ENCODE measurements at places on chromosomes 2 and 18.

DNA sequence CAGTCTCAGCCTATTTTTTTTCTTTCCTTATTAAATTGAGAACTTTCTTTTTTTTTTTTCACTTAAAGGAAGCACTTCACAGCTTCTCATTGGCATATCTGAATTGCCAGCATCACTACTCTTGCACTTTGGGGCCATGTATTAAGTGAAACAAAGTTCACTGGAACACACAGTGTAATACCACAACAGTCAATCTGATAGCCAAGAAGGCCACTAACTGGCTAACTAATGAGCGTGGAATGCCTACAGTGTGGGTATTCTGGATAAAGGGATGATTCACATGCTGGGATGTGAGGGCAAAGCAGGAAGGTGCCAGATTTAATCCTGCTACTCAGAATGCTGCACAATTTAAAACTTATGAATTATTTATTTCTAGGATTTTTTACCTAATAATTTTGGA lies 11.7 kb upstream of the C18orf63 start:
- no peak for DNase-seq

GRCh38 chr2:171741189-171741588 lies 53.9 kb downstream of the DYNC1I2 start:
- peak; percentile 20 for DNase-seq

- no peak for DNase-seq
Measured at GRCh38 chr18:55506074-55506473, 81.9 kb downstream of the TCF4 start.

GRCh38 chr2:70513738-70514137 lies 39.9 kb downstream of the TGFA start:
- DNase-seq = no peak

DNA sequence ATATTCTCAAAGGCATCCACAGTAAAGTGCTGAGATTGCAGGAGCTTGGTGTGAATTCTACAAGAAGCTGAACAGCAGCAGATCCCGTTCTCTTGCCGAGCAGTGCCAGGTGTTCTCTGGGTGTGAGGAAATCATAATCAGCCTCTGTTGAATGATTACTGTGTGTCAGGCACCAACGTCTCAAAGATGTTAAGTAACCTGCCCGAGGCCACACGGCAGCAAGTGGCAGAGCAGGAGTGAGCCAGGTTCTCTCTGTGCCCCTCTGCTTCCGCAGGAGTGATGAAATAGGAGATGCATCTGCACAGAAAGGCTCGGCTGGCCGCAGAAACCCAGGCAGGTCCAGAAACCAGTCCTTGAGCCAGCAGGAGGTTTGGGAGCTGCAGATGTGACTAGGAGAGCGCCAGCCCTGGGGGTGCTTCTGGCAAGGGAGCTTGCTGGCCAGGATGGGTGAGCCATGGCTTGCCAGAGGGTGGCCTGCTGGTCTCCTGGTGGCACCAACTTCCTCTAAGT lies 68.4 kb downstream of the COPS7B start:
- no peak for DNase-seq

DNA sequence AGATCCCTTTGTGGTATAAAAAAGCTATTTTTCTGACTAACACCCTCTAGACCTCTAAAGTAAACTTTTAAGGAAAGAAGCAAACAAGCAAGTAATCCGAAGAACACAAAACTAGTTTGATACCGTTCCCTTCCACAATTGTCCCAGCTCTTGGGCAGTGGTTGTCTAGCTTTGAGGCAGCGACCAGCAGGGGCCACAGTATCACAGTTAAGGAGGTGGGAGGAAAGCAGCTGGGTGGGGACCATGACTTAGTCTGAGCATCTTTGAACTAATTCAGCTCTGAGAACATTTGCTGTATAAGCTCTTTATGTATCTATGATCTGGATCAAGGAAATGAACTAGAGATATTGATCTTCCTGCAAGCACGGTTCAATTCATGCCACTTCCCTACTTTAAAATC lies 51.0 kb downstream of the SF3B1 start:
- no peak for DNase-seq

GRCh38 chr2:175601969-175602368 lies 400.1 kb downstream of the LNPK start:
- no peak for DNase-seq

GRCh38 chr18:76397631-76398030 lies 97.4 kb downstream of the ZNF516 start:
- DNase-seq = no peak

- DNase-seq = no peak
Measured at GRCh38 chr2:239644011-239644410, 243.2 kb upstream of the HDAC4 start.

GRCh38 chr2:145116834-145117725 lies 597.2 kb upstream of the ZEB2 start:
- no peak for DNase-seq

DNA sequence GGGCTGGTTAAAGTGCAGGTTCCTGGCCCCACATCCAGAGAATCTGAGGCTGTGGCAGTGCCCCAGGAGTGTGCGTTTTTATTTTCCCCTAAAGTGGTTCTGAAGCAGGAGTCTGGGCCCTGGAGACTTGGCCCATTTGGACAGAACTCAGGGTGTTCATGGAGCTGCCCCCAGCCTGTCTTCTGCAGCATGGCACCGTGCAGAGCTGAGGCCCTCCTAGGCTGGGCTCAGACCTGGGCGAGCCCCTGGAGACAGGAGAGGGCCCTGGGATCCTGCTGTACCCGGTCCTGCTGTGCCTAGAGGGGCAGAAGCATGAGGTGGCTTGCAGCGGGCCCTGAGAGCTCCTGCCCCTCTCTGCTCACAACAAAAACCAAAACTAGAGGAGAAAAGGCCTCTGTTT lies 58.8 kb upstream of the B3GNT7 start:
- no peak for DNase-seq

- no peak for DNase-seq
Measured at GRCh38 chr2:126059379-126059778, 596.6 kb upstream of the GYPC start.

GRCh38 chr18:42929181-42929580 lies 186.3 kb downstream of the RIT2 start:
- DNase-seq = no peak

GRCh38 chr2:126700677-126701076 lies 44.7 kb downstream of the GYPC start:
- no peak for DNase-seq

DNA sequence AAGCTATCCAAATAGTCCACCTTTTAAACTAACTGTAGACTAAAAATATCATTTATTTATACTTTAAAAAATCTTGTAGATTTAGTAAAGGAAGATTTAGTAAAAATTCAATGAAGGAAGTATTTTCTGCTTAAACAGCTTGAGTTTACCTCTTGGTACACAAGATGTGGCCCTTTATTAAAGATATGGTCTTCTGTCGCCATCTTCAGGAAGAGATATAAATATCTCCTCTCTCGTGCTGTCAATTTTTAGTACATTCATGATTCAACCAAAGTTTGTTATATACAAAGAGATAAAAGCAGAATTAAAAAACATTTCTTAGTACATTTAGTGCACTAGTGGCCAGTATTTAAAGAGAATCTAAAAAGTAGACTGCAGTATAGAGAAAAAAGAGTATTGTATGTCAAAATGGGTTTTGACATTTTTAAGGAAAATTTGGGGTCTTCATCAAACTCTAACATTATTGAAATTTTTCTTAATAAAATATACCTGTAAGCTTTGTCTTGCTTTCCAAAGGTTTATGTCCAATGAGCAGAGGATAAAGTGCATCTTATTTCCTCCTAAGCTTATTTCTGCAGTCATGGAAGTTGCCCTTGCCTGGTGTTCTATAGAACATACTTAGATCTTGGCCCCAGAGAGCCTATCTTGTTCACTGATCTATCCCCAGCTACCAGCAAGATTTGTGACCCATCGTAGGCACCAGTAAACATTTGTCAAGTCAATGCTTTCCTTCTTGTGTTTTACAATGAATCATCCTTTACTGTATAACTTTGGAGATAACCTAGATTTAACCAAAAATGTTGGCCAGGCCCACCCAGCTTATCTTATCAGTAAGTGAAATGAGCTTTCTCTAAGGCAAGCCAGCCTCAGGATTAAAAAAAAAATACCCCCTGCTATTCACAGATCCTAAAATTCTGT lies 18.5 kb upstream of the EML6 start:
- no peak for DNase-seq

DNA sequence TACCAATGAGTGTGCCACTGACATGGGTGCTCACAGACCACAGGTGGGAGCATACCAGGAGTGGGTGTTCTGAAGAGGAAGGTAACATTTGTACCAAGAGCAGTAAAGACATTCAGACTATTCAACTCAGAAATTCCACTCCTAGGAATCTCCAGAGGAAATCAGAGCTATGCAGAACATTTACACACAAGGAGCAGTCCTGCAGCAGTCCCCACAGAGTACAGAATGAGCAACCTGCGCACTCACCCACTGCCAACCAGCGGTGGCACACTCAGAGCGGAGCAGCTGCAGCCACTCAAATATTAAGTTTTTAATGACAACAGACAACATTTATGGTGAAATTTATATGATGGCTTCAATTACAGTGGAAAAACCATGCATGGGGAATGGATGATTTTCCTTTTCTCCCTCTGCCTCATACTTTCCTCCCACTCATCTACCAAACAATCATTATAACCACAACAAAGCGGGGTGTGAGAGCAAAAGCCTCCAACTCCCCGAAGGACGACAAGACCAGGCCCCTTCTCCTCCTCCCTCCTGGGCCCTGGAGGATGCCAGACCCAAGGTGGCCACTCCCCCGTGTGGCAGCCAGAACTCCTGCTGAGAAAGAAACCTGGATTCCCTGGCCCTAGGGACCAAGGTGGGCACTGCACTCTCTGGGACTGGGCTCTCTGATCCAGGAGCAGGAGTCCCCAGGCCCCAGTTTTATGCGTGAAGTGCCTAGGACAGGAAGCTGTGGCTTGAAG lies 5.4 kb downstream of the HS6ST1 start:
- DNase-seq = no peak

DNA sequence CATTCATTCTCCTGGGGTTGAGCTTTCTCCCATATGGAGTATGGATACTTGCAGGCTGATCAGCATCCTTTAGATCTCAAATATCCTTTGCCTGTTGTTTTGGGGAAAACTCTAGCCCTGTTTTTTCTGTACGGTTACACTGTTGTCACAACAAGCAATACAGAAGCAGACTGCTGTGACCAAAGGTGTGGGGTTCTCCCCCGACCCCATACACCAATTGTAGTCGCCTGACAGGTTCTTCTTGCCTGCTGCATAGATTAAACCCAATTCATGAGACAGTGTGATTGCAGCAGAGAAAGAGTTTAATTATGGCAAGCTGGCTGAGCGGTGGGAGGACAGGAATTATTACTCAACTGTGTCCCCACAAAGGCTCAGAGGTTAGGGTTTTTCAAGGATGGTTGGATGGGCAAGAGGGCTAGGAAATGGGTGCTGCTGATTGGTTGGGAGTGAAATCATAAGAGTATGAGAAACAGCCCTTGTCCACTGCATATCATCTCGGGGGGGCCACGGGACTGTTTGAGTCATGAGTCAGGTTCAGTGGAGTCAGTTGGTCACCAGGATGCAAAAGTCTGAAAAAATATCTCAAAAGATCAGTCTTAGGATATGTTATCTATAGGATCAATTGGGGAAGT lies 40.6 kb downstream of the ITGB1BP1 start:
- DNase-seq = no peak

DNA sequence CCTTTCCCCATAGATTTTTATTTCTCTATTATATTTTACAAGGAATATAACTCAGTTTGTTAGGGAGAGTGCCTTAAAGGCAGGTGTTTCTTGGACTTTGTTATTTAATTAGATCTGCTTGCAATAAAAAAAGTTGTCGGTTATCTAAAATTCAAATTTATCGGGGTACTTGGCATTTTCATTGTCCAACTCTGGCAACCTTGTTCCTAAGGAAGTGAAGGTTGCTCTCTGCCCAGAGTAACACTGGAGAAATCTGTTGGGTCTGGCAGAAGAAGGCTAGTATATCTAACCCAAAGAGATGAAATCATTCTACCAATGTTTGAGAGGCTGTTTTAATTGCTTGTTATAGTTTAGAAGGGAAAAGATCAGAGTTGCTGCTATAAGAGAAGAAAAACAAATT lies 42.8 kb upstream of the TTR start:
- no peak for DNase-seq

DNA sequence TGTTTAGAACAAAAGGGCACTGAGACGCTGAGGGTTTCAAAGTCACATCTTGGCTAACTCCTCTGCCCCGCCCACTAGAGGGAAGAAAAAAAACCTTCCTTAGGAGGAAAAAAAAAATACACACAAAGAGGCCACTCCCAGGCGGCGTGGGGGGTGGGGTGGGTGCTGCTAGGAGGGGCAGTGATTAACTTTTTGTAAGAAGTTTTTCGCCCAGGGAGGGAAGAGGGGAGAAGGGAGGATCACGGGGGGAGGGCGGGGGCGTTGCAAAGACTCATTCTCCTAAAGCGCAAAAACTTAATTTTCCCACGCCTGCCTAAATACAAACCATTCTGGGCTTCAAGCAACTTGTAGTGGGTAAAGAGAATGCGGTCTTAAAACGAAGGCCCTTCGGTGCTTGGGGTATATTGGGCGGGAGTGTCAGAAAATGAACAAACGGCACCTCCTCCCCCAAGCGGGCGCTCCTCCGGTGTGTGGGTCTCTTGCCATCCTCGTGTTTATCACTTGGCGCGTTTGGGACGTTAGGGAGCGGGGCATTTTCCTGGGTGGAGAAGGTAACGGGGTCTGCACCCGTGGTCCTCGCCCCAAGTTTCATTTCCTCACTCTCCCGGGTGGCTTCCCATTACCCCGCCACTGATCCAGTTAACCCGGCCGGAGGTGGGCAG lies 1.7 kb downstream of the CXCR4 start:
- DNase-seq = peak; percentile 59

DNA sequence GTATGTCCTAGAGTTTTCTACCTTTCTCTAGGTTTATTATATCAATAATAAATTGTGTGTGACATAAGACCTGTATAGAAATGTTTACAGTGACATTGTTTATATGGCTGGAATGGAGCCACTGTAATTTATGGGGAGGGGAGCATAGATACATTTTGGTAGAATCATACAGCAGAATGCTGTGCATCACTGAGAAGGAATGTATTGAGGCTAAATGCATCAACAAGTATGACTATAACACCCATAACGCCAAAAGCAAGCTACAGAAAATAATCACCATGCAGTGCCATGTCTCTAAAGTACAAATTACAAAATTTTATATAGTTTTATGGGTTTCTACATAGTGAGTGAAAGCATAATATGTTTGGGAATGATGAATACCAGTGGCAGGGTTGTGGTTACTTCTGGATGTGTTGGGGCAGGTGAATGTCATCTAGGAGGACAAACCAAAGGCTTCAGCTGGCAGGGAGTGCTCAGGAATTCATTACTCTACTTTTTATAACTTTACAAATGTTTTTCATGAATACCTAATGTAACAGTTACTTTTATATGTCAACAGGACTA lies 226.0 kb upstream of the NETO1 start:
- DNase-seq = no peak

- DNase-seq = no peak
Measured at GRCh38 chr2:108370080-108370479, 7.7 kb upstream of the SULT1C4 start.

GRCh38 chr2:12211326-12212175 lies 465.1 kb downstream of the LPIN1 start:
- no peak for DNase-seq

GRCh38 chr2:88187927-88188326 lies 17.8 kb downstream of the THNSL2 start:
- DNase-seq = no peak

- no peak for DNase-seq
Measured at GRCh38 chr18:11089931-11090715, 59.2 kb downstream of the PIEZO2 start.

All from GM06990 (cell line).